ENCODE measurements at places on chromosomes 3 and 15.

DNA sequence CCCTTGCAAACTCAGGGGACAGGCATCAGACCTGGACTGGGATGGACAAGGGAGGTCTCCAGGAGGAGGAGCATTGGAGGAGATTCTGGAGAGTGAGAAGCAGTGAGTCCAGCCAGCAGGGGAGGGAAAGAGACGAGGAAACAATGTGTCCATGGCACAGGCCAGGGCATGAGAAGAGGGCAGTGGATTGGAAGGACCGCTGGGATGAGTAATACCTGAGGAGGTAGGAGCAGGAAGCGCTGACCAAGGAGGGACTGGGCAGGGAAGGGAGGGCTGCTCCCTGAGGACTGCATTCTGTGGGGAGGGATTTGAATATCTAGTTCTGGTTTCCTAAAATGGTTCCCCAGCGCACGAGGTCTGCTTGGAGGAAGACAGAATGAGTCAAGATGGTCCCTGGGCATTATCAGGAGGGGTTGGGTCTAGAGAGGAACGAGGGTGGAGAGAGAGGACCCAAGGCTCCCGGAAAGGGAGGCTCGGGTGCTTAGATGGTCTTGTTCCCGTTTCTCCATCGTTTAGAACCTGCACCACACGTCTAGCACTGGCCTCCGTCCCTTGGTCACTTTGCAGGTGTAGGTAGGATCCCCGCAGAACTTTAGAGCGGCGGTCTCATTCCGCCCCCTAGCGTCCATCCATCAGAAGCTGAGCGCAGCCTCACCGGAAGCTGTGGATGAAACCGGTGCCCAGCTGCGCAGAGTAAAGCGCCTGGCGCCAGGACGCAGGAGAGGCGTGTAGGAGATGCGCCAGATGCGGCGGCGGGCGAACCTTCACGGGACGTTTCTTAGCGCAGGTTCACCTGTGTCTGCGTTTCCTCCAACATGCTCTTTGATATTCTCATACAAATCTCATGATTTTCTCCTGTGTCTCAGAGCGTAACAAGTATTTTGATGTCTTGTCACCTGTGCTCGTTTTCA is 190.7 kb upstream of the NDN start:
- no peak for DNase-seq

GRCh38 chr3:56812754-56813652 is 11.3 kb upstream of the ARHGEF3 start:
- no peak for DNase-seq

GRCh38 chr3:141085343-141086070 is 34.4 kb downstream of the SPSB4 start:
- DNase-seq: no peak

GRCh38 chr3:30848087-30848779 is 46.2 kb downstream of the GADL1 start:
- no peak for DNase-seq

Data from CD4-positive, alpha-beta T cell treated with Interleukin-15 for 1 hour (primary cell).